ENCODE measurements at places on chromosomes 11 and 22. TPM values are rescaled to one million over a fixed set of nuclear protein-coding genes. Genes with fewer than 3 reads are reported as not detected.
A peak's percentile ranks its signal among the peaks of the same experiment; 100 is the strongest.

DNA sequence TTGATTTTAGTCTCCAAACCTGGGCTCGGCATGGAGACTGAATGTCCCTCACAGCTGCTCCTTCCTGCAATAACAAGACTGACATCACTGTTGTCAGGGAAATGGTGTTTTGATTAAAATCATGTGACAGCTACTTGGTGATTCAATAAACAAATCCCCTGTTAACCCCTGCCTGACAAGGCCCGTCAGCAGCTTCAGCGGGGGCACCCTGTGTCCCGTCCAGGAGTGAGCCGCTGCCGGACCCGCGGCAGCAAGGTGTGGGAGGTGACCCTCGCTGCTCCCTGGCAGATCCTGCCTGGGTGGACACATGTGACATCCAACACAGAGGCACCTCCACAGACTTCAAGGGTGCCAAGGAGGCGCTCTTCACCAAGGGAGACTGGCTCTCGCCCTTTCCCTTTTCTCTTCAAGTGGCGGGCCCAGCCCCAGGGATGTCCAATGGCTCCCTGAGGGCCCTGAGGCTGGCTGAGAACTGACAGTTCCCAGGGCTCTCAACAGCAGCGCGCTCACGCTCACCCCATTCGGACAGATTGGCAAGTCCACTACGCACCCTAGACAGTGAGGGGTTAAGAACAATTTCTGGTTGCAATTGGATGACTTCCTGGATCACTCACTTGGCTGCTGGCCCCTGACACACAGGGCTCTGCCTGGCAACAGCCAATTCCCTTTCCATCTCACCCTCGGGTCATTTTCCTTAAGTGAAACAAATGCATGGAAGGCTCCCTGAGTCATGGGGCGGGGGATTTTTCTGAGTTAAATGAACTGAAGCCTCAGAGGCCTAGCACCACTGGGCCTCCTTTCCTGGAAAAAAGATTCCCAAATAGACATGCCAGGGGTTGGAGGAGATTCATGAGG, 30.7 kb downstream of the PPP2R1B start:
- no peak for DNase-seq

- no peak for DNase-seq
These were observed 143.6 kb upstream of the ANO5 start for GRCh38 chr11:22049276-22049675.

GRCh38 chr11:5923794-5924193, 18.3 kb upstream of the OR56A3 start:
- DNase-seq = no peak

DNA sequence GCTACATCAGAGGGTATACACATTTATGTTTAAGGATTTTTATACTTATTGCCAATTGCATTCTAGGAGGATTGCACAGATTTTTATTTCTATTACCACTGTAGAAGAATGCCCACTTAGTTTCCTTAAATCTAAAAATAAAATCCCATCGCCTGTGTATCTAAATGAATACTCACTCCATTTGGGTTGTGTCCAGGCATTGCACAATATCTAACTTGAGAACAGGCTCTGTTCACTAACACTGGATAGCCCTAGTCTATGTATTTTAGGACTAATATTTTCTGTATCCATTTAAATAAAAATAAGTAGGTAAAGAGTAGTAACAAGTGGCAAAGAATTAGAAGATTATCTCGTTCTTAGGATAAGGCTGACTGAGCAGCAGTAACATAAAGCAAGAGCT, 4.1 kb downstream of the C11orf52 start:
- DNase-seq = no peak

- no peak for DNase-seq
These were observed 25.0 kb upstream of the EED start for GRCh38 chr11:86219311-86220193.

DNA sequence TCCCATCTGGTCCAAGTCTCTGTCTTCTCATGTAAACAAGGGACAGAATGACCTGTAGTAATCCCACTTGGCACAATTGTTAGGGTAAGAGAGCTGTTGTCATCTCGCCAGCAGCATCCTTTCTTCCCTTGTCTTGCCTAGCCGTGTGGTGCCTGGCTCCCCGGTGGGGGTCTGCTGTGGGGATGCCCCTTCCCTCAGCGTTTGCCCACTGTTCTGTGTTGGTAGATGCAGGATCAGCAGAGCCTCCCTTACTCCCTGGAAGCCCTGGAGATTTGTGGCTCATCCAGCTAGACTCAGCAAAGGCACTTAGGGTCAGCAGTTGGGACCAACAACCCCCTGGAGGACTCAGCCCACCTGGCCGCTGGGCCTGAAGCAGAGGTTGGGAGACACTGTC, 13.0 kb downstream of the ACO2 start:
- DNase-seq = no peak

GRCh38 chr22:36536717-36537116, 7.8 kb upstream of the EIF3D start:
- DNase-seq = no peak

The HEPN1 gene
- not detected for total RNA-seq

The OVOL1 gene
- total RNA-seq = 0.09 TPM

GRCh38 chr11:67645521-67646461, 4.7 kb downstream of the ACY3 start:
- DNase-seq = no peak

The BTG4 gene
- total RNA-seq = not detected

The GLYAT gene
- not detected for total RNA-seq

GRCh38 chr22:43177479-43177878, 9.5 kb downstream of the TTLL12 start:
- DNase-seq = no peak

The APOBEC3A gene
- not detected for total RNA-seq

DNA sequence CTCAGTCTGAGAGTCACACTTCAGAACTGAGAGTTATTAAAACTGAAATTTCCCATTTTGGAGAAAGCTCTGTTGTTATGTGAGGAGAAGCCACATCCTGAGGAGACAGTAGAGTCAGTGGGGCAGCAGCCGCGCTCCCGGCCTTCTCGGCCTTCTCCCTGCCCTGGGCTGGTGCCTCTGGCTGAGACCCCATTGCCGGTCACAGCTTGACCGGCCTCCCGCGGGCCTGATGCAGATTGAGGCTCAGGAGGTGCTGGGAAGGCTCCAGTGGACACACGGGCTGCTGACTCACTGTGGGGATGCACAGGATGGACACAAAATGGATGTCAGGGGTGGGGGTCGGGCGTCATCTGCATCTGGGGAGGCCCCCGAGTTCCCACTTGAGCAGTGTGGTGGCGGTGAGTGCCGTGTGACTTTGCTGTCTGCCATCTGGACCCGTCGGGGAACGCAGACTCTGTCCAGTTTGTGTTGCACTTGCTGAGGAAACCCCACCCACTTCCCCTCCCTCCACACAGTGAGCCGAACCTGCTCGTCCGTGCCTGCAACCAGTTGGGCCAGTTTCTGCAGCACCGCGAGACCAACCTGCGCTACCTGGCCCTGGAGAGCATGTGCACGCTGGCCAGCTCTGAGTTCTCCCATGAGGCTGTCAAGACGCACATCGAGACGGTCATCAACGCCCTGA, 50.1 kb downstream of the MUC6 start:
- no peak for DNase-seq

DNA sequence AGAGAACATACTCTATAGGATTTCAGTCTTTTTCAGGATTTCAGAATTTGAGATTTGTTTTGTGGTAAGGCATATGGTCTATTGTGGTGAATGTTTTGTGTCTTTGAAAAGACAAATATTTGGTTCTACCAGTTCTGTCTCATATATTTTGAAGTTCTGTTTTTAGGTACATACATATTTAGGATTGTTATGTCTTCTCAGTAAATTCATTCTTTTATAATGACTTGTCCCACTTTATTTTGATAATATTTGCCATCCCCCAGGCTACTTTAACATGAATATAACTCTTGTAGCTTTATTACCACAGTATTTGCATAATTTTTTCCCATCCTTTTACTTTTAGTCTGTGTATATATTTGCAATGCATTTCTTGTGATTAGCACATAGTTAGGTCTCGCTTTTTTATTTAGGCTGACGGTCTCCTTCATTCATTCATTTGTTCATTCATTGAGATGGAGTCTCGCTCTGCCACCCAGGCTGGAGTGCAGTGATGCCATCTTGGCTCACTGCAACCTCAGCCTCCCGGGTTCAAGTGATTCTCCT, 32.1 kb downstream of the MTMR3 start:
- no peak for DNase-seq

The HBB gene
- total RNA-seq = 157 TPM

The ZNF70 gene
- total RNA-seq = 4.9 TPM

DNA sequence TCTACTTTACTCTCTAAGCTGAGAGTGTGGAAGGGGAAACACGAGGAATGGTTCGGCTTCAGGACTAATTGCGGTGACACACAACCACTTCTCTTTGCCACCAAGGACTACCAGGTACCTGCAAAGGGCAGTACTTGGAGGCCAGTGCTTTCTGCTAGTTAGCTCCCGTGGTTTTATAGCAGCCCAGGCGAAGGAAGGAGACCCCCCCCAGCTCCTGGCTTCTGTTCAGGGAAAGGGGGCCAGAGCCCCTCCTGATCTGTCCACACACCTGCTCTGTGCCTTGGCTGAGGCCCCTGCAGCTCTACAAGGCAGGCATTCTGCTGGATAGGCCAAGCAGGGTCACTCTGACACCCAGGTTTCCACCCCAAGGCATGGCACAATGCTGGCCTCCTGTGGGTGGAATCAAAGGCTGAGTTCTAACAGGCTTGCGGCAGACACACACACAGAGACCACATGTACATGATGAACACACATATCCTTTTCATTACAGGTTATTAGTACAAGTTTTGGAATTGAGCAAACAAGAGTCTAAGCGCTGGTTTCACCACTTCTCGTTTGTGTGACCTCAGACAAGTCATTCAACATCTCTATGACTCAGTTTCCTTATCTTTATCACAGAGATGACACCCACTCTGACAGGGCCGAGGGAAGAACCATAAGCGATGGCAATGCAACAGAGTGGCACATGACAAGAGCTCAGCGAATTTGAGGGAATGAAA, 7.5 kb downstream of the SERPIND1 start:
- DNase-seq = no peak

DNA sequence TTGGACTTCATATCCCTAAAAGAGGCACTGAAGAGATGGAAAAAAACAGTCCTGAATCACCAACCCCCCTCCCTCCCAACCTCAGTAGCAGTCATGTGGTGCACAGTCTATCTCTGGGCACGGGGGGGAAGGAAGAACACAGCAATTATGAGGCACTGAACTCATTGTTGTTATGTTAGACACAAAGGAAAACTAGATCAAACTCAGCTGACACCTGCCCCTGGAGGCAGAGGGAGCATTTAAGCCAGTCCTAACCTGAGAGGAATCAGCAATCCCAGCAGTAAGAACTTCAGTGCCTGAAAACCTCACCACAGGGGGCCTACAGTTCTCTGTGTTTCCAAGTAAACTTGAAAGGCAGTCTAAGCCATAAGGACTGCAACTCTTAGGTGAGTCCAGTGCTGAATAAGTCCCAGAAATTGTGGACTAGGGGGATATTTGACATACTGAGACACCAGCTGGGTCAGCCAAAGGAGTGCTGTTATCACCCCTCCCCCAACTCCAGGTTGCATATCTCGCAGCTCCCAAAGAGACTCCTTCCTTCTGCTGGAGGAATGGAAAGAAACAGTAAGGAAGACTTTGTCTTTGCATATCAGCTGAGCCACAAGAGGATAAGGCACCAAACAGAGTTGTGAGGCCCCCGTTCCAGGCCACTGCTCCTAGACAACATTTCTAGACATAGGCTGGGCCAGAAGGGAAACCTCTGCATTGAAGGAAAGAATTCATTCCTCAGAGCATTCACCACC, 72.5 kb downstream of the GLYATL1 start:
- DNase-seq = no peak

- peak; percentile 40 for DNase-seq
These were observed 58.3 kb downstream of the MYH9 start for GRCh38 chr22:36329254-36330078.

GRCh38 chr11:96279018-96279895, 63.7 kb downstream of the MAML2 start:
- DNase-seq = no peak

The ADM2 gene
- 5.1 TPM for total RNA-seq

DNA sequence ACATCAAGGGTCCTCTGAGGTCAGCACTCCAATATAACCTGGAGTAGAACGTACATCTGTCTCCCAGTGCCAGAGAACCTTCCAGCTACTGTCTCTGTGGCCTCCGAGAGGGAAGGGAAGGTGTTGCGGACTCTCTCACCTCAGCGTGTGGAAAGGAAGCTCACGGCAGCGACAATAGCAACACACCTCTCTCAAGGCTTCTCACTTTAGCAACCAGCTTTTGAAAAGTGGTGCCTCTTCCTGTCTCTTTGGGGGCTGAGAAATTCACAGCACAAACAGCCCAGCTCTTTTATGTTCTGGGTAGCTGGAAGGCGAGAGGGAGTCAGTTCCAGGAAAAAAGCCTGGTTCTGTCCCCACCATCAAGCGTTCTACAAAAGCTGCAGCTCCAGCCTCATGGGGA, 156.9 kb upstream of the TBCEL start:
- no peak for DNase-seq

DNA sequence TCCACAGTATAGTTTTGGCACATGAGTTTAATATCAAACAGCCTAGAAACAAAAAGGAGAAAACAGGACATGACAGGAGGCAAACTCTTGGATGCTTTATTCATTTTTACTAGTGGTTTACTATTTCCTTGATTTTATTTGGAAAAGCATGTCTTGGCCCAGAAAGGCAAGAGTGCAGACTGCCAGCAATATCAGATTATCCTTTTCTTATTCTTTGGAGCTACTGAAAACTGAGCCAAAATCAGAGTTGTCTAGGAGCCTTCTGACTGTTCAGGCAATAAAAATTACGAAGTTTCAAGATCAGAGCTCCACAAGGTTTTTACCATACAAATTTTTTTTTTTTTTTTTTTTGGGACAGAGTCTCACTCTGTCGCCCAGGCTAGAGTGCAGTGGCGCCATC, 16.0 kb downstream of the CELF1 start:
- DNase-seq = no peak

DNA sequence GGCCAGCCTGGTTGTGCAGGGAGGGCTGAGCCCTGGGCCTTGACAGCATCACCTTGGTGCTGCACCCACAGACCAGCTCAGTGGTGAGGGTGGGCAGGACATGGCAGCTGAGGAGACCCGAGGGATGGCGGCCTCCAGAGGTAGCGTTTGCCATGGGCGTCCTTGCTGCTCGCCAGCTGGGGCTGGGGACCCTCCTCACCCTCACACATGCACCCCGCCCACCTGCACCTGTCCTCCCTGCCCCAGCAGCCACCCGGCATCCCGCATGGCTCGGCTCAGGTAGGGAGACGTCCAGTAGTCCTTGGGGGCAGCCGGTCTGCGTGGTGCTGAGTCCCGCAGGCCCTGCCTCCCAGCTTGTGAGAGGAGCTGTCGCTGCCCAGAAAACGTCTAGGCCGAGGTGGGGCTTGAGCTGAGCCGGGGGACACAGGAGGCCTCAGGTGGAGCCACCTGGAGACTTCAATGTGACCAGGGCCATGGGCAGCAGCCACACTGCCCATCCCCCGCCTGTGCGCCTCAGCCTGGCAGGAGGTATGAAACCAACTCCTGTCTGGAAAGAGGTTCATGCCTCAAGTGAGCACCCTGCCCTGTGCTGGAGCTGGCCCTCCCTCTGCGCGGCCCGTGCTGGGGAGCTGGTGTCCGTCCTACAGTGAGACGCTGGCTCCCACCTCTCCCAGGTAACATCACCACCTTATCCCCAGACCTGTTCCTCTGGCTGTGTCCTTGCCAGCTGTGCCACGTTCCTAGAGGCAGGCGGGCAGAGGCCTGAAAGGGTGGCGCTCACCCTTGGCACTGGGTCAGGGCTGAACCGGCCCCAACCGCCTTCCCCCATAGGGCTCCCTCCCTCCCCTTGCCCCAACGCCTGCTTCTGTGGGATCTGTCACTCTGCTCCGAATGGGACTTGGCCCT, 3.3 kb upstream of the TRABD start:
- no peak for DNase-seq

The HPS4 gene
- total RNA-seq = 45.3 TPM

The SCGB1A1 gene
- not detected for total RNA-seq
